Natural killer cell treated with Interleukin-12 subunit alpha and Interleukin-12 subunit beta and Interleukin-15 and Interleukin-18, amount 100 ng/mL, for 72 hours (primary cell): ENCODE measurements at places on chromosomes 6 and 20. TPM values are rescaled to one million over a fixed set of nuclear protein-coding genes. Genes with fewer than 3 reads are reported as not detected.

GRCh38 chr6:107106165-107106564 lies 9.2 kb downstream of the BEND3 start:
- no peak overlapping the region for H3K4me3 ChIP-seq
- DNase-seq, result no peak
- H3K27ac ChIP-seq, result no peak overlapping the region

- H3K36me3 ChIP-seq, result no peaks in the 10 kb centered on the region
- DNase-seq, result no peak
- no peak overlapping the region for H3K27ac ChIP-seq
Observed at GRCh38 chr20:32908334-32909292, 49.9 kb downstream of the EFCAB8 start.

DNA sequence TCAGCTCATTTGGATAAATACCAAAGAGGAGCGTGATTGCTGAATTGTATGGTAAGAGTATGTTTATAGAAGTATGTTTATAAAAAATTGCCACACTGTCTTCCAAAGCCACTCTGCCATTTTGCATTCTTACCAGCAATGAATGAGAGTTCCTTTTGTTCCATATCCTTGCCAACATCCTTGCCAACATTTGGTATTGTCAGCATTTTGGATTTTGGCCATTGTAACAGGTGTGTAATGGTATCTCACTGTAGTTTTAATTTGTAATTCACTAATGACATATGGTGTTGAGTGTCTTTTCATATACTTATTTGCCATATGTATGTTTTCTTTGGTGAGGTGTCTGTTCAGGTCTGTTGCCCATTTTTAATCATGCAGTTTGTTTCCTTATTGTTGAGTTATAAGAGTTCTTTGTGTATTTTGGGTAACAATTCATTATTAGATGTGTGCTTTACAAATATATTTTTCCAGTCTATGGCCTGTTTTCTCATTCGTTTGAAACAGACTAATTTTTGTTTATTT lies 520.2 kb upstream of the SOX4 start:
- H3K4me1 ChIP-seq, result no peaks in the 10 kb centered on the region
- H3K4me3 ChIP-seq, result no peak overlapping the region
- DNase-seq, result no peak
- H3K27ac ChIP-seq, result no peak overlapping the region

DNA sequence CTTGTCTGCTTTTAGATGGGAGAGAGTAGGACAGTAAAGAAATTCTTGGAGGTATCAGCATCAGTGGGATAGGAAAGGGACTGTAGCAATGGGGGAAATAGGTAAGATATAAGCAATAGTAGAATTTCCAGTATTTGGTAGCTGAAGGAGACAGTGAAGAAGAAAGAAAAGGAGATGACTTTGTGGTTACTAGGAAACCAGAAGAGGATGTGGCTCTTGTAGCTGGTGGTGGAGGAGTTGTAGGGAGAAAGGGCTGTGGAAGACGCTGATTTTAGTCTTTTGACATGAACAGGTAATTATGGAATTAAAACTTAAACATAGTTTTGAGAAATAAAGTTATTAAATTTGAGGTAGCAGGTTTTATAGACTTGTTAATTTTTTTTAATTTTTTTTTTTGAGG lies 26.1 kb downstream of the SH3BGRL2 start:
- no peaks in the 10 kb centered on the region for H3K36me3 ChIP-seq
- H3K27me3 ChIP-seq, result peaks cover 6% of the 10 kb centered on the region
- no peaks in the 10 kb centered on the region for H3K4me1 ChIP-seq
- no peak overlapping the region for H3K4me3 ChIP-seq
- no peak overlapping the region for H3K27ac ChIP-seq

GRCh38 chr6:148924226-148925012 lies 177.6 kb downstream of the UST start:
- DNase-seq, result no peak
- no peak overlapping the region for H3K27ac ChIP-seq
- H3K36me3 ChIP-seq, result no peaks in the 10 kb centered on the region
- H3K27me3 ChIP-seq, result no peaks in the 10 kb centered on the region

DNA sequence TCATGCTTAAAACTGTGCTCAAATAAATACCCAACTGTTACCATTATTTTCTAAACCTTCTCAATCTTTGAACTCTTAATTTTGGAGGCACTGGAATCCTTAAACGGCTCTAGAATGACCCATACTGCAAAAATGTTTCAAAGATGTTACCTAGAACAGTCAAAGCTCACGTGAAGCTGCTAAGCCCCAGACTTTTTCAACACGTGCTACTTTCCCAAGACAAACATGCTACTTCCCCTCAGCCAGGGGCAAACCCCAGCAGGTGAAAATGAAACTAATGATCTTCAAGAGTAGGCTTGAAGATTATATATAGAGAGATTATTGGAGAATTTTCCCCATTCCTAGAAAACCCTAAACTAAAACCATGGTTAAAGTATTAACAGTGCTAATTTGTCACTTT lies 28.1 kb downstream of the HUS1B start:
- H3K36me3 ChIP-seq, result no peaks in the 10 kb centered on the region

GRCh38 chr20:46801003-46801702 lies 91.7 kb downstream of the SLC2A10 start:
- no peak overlapping the region for H3K4me3 ChIP-seq
- peaks cover 30% of the 10 kb centered on the region for H3K27me3 ChIP-seq
- no peaks in the 10 kb centered on the region for H3K36me3 ChIP-seq
- no peaks in the 10 kb centered on the region for H3K4me1 ChIP-seq
- no peak for DNase-seq

- peaks cover 5% of the 10 kb centered on the region for H3K4me1 ChIP-seq
- H3K36me3 ChIP-seq, result no peaks in the 10 kb centered on the region
- peaks cover 6% of the 10 kb centered on the region for H3K27me3 ChIP-seq
- no peak overlapping the region for H3K27ac ChIP-seq
Observed at GRCh38 chr20:35447082-35447789, 8.2 kb upstream of the CEP250 start.

GRCh38 chr6:1665214-1665613 lies 55.5 kb downstream of the FOXC1 start:
- no peak overlapping the region for H3K27ac ChIP-seq
- no peaks in the 10 kb centered on the region for H3K36me3 ChIP-seq
- no peak overlapping the region for H3K4me3 ChIP-seq
- H3K4me1 ChIP-seq, result peaks cover 3% of the 10 kb centered on the region

DNA sequence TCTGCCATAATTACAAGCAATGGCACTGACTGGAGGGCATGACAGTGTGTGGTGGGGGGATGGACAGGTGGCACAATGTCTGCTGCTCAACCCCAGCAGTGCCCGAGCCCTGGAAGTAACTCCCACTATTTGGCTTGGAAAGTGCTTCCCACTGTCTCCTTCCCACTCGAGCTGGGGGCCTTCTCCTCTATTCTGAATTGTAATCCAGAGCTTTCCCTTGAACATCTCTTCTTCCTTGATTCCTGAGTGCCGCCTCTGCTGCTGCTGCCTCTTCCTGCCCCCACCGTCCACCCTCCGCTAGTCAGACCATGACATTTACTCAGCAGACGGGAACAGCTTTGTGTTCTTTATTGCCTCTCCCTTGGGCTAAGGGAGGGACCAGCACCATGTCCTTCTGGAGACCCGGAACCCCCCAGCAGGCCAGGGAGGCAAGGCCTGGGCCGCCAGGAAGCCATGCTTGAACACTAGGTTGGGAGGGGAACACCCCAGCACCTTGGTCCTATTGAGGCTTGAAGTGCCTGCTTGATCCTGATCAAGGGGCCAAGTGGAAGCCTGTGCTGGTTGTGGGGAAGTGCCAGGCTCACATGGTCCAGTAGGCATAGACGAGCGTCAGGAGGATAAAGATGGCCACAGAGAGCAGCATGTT lies 17.0 kb downstream of the CCDC167 start:
- H3K27me3 ChIP-seq, result no peaks in the 10 kb centered on the region
- H3K36me3 ChIP-seq, result peaks cover 5% of the 10 kb centered on the region
- no peaks in the 10 kb centered on the region for H3K4me1 ChIP-seq
- H3K27ac ChIP-seq, result no peak overlapping the region
- peak; percentile 31 for DNase-seq

- no peaks in the 10 kb centered on the region for H3K36me3 ChIP-seq
- H3K27me3 ChIP-seq, result peaks cover 29% of the 10 kb centered on the region
- H3K4me3 ChIP-seq, result no peak overlapping the region
- no peak for DNase-seq
- no peaks in the 10 kb centered on the region for H3K4me1 ChIP-seq
- no peak overlapping the region for H3K27ac ChIP-seq
Observed at GRCh38 chr6:145087034-145087433, 648.3 kb downstream of the EPM2A start.

DNA sequence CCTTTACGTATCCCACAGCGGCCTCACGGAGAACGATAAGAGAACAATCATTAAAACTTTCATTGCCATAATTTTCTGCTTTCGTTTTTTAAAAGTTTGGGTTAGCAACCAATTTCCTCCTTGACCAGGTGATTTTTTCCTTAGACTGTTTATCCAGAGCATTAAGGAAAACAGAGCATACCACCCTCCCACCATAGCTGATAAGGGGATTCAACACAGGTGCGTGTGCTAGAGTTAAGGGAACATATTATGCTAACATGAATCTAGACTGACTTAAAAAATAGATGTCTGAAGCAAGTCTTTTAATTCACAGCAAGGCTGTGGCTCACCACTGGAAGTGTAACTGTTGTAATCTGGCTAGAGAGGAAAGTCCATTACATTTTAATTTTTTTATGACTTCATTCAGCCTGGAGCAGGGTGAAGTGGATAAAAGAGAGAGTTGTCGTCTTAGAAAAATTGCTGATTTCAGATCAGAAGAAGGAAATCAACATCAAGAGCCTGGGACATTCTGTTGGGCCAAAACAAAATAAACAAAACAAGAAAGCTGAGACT lies 5.5 kb upstream of the SLC22A2 start:
- no peak for DNase-seq
- no peaks in the 10 kb centered on the region for H3K36me3 ChIP-seq
- H3K4me1 ChIP-seq, result no peaks in the 10 kb centered on the region
- H3K27ac ChIP-seq, result no peak overlapping the region
- peaks cover 8% of the 10 kb centered on the region for H3K27me3 ChIP-seq

GRCh38 chr20:16505894-16506293 lies 67.4 kb downstream of the KIF16B start:
- H3K27me3 ChIP-seq, result no peaks in the 10 kb centered on the region
- H3K4me1 ChIP-seq, result no peaks in the 10 kb centered on the region
- no peak overlapping the region for H3K4me3 ChIP-seq
- H3K36me3 ChIP-seq, result peaks cover 5% of the 10 kb centered on the region
- DNase-seq, result no peak

DNA sequence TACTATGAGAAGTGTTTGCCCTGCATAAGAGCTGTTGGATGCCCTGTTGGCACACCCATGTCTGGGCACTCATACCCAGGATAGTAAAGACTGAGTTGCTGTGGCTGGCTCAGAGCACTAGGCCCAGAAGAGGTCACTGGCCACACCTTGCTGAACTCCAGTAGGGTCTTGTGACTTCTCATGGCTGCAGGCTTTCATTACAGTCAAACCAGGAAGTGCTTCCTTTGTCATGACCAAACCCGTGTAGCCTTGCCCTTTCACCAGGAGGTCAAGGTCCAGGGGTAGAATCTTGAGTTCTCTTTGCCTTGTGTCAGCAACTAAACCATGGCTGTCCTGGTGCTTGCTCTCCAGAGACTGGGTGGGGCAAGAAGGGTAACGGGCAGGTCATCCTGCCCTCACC lies 49.5 kb downstream of the CD164 start:
- H3K4me3 ChIP-seq, result no peak overlapping the region
- no peaks in the 10 kb centered on the region for H3K36me3 ChIP-seq
- no peak for DNase-seq
- no peak overlapping the region for H3K27ac ChIP-seq
- no peaks in the 10 kb centered on the region for H3K4me1 ChIP-seq
- no peaks in the 10 kb centered on the region for H3K27me3 ChIP-seq

DNA sequence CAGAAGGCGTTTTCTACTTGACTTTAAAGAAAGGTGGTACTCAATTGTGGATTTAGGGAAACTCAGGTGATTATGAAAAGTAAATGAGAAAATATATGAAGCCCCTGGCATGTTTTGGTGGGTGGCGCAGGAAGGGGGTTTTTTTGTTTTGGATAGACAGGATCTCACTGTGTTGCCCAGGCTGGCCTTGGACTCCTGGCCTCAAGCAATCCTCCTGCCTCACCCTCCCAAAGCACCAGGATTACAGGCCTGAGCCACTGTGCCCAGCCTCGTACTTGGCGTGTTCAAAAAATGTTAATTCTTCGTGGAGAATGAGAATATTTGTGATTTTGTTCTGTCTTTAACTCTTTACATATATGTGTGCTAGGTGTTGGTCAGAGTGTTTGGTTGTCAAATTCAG lies 32.1 kb upstream of the C20orf144 start:
- H3K4me3 ChIP-seq, result no peak overlapping the region
- no peaks in the 10 kb centered on the region for H3K4me1 ChIP-seq
- no peak for DNase-seq
- peaks cover 7% of the 10 kb centered on the region for H3K36me3 ChIP-seq
- no peaks in the 10 kb centered on the region for H3K27me3 ChIP-seq

- no peak overlapping the region for H3K27ac ChIP-seq
- no peak overlapping the region for H3K4me3 ChIP-seq
- no peaks in the 10 kb centered on the region for H3K4me1 ChIP-seq
- H3K27me3 ChIP-seq, result no peaks in the 10 kb centered on the region
Observed at GRCh38 chr20:9078826-9079731, 10.2 kb downstream of the PLCB4 start.

Gene LPA
- not detected for total RNA-seq

DNA sequence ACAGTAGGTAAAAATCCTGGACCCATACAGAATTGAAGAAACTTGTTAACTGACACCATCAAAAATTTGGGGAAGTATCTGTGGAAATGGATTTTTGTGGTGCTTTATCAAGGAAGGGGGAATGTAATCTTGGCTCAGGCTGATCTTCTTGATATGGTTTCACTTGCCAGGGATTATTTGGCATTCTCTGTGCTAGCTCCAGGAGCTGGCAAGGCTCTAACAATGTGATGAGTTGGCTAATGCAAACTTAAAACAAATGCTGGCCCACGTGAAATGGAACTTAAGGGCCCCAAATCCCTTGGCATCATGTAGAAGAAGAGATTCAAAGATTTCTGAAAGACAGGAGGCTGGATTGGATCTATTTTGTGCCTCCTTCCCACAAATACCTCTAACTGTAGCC lies 13.1 kb downstream of the KCNS1 start:
- no peak for DNase-seq
- no peak overlapping the region for H3K4me3 ChIP-seq
- H3K4me1 ChIP-seq, result peaks cover 19% of the 10 kb centered on the region

- H3K4me3 ChIP-seq, result no peak overlapping the region
- H3K27me3 ChIP-seq, result no peaks in the 10 kb centered on the region
- H3K4me1 ChIP-seq, result no peaks in the 10 kb centered on the region
Observed at GRCh38 chr6:127096167-127096566, 22.3 kb upstream of the RSPO3 start.

DNA sequence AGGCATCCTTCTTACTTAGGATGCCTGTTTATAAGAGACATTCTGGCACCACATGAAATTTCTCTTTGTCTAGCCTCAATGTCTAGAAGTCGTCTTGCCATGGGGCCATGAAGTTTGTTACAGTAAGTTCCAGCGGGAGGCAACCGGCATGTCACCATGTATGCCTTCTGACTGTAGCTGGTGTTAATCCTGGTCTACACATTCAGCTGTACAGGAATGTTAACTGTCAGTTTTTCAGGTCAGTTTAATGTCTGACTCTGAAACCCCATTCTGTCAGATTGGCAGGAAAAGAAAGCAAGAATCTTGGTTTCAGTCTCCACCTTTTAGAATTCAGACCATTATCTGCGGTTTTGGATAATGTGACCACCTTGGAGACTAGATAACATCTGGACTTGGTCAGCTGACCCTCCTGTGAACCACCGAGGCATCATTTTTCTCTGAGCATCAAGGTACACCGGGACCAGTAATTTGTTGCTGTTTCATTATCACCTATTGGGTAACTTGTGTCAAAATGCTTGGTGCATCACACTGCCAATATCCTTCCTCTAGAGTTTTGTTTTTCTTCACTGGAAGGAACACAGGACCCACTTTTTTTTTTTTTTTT lies 228.7 kb downstream of the DOK5 start:
- H3K27me3 ChIP-seq, result peaks cover 5% of the 10 kb centered on the region
- no peak for DNase-seq
- no peak overlapping the region for H3K27ac ChIP-seq
- H3K4me1 ChIP-seq, result no peaks in the 10 kb centered on the region
- no peaks in the 10 kb centered on the region for H3K36me3 ChIP-seq
